Sciatic nerve (tissue), 2 donors: ENCODE measurements at places on chromosomes 3 and 15.

DNA sequence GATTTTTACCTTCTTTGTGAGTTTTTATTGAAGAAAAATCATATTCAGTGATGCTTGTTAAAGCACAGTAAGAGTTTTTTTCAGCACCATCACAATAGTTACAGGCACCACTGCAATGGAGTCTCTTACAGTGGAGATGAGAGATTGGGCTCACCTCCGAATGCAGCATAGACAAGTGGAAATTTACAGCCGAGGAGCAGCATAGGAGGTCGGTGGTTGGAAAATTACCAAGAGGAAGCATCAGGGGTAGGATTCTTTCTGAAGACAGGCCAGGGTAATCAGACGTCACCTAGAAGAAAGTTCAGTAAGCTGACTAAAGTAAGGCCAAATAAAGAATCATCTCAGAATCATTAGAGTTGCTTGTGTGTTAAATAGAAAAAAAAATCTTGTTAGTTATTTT is 491.6 kb downstream of the RBMS3 start:
- no peak for DNase-seq

- DNase-seq: no peak
Measured at GRCh38 chr3:130528120-130528519, 11.1 kb downstream of the COL6A6 start.

- DNase-seq: peak; percentile 71
Measured at GRCh38 chr3:123449102-123449996, 459 bp upstream of the ADCY5 start.

GRCh38 chr3:58074116-58074715 is 66.0 kb downstream of the FLNB start:
- no peak for DNase-seq

GRCh38 chr3:138351916-138352550 is 3.7 kb downstream of the MRAS start:
- DNase-seq: no peak

- DNase-seq: no peak
Measured at GRCh38 chr3:158831861-158832260, 30.0 kb downstream of the MFSD1 start.

DNA sequence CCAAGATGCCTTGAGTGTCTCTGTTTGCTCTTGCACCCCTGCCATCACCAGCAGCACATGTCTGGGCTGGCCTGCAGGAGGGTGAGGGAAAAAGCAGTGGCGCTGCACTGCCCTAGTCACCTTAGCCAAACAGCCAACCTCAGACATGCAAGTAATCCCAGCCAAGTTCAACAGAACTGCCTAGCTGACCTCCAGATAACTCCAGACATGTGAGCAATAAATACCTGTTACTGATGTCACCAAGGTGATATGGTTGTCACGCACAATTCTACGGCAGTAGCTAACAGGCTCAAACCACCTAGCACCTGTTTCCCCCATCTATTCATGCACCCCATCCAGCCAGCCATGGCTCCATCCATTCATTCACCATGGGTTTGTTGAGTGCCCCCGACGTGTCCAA is 99.9 kb downstream of the SRGAP3 start:
- no peak for DNase-seq

DNA sequence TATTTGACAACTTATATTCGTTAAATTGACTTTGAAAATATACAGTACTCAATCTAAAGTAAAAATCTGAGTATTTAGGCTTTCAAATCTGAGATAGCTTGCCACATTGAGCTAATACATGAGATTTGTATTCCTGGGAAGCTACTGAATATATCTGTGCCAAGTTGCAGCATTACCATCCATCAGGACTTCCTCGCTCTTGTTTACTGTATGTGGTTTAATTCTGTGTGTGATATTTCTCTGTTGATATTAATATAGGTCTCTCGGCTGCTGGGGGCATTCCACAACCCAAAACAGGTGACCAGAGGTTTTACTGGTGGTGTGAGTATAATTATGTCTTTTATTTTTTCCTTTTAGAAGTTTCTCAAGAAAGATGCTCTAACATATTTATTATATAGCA is 5.8 kb downstream of the IDH3A start:
- no peak for DNase-seq

DNA sequence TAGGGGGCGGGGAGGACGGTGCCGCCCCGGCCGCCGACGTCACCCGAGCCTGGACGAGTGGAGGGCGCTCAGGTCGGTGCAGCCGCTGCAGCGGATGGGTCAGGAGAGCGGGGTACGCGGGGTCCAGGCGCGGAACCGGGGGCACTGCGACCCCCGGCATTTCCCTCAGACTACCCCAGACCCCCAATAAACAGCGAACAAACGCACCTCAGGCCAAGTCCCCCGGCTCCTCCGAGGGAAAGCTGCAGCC is 78.9 kb downstream of the IQSEC1 start:
- peak; percentile 80 for DNase-seq

- DNase-seq: no peak
Measured at GRCh38 chr3:23876923-23877322, 39.9 kb downstream of the NKIRAS1 start.

DNA sequence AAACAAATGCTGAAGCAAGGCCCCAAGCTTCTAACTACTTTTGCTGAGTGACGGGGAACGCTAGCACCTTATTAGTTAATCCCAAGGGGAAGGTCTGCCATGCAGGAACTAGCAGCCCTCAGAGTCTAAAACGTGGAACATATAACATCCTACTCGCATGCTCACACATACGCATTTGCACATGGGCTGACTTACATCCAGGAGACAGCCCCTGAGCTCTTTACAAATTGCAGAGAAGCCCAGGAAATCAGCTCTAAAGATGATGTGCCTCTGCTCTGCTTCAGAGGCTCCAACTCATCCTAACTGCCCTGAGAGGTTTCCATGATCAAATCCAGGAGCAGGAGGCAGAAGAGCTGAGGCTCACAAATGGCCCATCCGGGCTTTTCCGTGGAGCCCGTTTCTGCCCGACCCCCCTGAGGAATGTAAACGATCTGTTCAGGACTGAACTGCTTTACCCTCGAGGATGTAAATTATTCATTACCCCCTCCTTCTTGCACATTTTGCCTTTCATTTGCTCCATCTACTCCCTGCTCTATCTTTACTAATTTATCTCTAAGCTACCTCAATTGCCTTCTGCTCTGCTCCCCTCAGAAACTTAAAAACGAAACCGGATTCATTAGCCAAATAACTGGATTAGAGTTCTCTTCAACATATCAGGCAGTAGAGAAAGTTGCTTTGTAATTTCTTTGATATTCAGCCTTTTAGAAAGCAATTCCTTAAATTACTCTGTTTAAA is 141.9 kb upstream of the CCDC54 start:
- DNase-seq: no peak

DNA sequence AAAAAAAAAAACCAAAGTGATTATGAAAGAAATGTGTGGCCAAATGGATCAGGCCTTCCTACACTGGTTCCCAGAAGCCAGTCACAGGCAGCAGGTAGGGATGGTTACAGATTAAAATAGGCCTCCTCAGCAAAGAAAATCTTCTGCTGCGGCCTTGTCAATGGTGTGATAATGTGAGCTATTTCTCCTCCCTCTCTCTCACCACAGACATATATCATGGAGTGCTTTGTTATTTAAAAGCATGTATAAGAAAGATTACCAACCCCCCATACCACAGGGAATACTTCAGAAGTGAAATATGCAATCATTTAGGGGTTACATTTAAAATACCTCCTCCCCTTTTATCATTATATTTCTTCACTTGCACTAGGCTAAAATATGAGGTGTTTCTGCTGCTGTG is 32.2 kb upstream of the LRTM1 start:
- no peak for DNase-seq

GRCh38 chr3:149506540-149506939 is 32.0 kb downstream of the TM4SF4 start:
- DNase-seq: no peak

DNA sequence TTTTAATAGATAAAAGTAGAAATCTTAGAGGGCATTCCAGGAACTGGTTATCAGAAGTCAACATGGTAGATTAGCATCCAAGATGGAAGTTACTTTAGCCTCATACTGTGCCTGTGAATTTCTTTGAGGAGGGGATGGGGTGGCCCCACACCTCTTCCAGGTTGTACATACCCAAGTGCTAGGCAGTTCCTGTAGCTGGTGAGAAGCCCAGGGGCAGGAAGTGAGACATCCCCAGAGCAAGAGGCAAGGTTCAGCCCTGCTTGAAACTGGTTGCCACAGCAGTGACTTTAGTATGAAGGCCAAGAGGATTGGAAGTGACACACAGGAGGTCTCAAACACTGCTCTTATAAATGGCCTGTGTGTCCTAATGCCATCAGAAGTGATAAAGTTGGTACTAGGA is 11.9 kb downstream of the GTPBP8 start:
- DNase-seq: no peak

DNA sequence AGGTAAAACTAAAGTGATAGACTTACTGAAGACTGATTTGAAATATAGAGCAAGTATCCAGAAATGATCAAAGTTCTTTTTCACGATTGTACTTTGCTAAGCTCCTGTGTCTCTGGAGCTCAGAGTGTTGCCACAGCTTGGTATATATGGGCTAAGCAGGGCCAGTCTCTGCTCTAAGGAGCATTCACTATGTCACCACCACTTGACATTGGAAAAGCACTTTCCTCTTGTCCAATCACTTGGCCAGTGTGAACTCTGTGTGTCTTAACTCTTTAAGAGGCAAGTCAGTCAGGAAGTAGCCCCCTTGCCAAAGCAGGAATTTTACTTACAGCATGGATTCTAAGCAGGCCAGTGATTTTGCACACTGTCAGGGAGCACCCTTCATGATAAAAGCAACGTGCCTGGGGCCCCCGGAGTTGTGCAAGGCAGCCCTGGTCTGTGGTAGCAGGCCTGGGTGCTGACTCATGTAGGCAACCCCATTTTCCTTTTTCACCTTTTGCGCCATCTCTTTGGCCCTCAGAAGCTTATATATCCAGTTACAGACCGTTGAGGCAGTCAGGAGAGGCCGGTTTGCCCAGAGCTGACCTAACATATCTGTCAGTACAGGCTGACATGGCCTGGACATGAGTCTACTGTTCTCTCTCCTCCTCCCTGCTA is 73.0 kb downstream of the HCN4 start:
- DNase-seq: no peak

GRCh38 chr3:29643034-29643425 is 362.2 kb downstream of the RBMS3 start:
- no peak for DNase-seq

- no peak for DNase-seq
Measured at GRCh38 chr3:132407025-132407424, 10.3 kb upstream of the DNAJC13 start.

GRCh38 chr15:90579213-90579612 is 49.5 kb downstream of the CRTC3 start:
- no peak for DNase-seq

GRCh38 chr3:149296972-149297371 is 36.5 kb downstream of the TM4SF18 start:
- DNase-seq: no peak

DNA sequence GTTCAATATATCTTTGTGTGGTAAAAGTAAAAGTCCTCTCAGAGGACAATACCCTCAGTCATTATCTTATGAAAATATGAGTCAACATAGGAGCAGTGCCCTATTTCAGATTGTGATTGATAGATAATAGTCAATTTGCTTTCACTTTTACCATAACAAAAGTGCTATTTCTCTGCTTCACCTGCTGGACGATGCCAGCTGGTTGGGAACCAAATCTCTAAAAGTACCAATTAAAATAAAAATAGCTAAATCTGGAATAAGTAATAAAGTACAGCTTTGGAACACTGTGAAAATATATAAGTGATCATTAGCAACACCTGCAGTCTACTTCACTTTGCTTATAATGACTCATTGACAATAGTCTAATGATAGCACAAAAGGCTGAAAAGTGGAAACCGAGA is 390.3 kb upstream of the AGTR1 start:
- DNase-seq: no peak

DNA sequence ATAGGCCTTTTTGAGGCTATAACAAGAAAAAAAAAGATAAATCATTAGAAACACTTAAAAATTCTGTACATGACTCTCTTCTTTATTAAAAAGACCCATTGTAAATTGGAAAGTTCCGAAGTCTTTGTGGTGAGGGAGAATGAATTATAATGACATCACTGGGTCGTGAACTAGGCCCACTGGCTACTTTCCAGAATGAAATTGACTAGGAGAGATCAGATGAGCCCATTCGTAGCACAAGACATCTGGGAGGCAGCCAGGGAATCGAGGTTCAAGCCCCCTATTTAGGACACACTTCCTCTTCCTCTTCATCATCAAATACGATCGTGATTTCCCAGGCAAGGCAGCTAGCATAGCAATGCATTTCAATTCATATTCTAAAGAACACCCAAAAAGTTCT is 889.8 kb upstream of the NR2F2 start:
- DNase-seq: peak; percentile 75

DNA sequence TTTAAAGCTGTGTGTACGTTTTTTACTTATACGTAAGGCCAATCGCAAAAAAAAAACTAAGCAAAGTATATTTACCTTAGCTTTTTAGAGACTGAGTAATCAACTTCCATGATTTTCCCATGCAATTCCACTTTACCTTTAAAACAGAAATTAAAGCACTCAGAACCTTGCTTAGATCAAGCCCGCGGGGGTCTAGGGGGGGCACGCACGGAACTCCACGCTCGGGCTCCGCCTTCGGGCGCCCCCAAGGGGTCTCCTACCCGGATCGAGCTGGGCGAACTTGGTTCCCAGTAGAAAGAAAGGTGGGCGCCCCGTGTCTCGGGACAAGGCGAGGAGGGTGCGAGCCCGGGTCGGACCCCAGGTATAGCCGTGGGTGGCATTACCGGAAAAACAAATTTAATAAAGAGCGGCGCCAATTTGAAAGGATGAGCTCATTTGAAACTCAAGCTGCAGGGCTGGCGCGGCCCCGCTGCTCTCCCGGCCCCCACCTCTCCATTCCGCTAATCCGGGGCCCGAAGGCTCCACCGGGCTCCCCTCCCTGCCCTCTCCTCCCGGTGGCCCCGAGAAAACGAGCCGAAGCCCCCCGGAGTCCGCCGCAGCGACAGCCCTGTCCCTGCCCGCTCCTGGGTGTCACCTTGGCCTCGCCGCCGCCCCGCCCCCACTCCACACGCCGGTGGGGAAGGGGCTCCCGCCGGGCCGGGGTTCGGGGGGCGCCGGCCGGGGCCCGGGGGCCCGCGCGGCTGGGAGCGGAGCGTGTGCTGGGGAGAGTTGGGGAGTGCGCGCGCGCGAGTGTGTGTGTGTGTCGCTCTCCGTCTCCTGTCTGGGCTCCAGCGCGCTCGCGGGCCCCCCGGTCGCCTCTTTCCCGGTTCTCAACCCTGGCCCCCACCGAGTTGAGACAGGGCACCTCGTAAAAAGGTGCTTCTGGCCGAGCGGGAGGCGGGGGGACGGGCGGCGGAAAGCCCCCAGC is 1.5 kb downstream of the IGF2BP2 start:
- DNase-seq: peak; percentile 71

DNA sequence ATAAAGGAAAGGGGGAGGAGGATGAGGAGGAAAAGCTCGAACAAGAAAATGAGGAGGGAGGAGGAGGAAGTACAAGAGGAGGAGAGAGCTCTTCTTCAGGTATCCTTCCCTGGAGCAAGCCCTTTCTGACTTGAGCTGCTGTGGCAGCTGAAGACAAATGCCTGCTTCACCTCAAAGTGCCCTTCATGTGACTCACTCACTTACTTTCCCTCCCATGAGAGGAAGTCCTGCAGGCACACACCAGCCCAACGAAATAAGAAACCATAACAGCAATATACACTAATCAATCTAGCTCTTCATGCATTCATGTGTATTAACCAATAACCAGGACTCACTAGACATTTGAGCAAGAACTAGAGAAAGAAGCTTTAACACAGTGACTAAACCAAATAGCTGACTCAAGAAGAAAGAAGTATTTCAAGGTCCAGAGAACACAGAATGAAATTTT is 251.9 kb downstream of the IGSF11 start:
- DNase-seq: no peak
